ENCODE measurements at places on chromosomes 3 and 15.

DNA sequence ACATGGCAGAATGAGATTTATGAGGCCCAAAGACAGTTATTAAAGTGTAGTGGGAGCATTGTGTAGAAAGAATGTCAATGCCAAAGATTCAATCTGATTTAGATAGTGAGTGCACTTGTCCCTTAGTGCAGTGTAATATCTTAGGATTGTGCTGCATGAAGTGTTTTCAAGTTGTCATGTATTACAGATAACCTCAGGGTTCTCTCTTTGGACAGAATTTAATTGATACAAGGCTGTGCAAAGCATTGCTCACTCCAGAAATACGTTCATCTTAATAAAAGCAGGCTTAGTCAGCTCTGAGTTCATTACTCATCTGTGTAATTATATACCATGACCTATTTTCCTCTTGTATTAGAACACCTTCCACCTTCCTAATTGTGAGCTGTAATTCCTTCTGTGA, 16.0 kb upstream of the GPR171 start:
- no peak for DNase-seq

- DNase-seq: peak; percentile 53
Measured at GRCh38 chr3:189142527-189142926, 29.2 kb upstream of the TPRG1 start.

DNA sequence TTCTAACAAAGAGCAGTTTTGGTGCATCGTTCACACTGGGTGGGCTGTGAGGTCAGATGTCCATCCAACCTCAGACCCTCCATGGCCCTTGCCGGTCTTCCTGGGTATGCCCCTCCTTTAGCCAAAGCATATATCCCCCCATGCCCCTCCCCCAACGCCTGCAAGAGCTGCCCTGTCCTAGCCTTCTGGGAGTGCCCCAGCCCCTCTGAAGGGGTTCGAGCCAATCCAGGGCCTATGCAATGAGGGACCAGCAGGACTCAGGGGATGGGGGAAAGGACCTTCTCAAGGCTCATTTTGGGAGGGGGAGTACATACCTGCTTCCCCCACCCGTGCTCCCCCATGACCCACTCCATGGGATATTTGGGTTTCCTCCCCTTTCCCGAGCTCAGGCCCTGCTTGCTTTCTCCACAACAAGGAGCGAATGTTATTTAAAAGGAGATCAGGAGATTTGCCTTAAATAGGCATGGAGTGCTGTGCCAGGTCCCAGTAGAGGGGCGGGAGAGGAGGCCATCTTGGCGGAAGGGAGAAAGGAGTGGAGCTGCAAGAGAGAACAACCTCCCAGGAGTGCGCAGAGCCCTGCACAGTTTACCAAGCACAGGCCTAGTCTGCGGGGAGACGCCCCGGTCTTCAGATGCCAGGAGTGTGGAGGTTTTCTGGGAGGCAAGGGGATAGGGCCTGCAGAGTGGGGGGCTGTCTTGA, 18.2 kb downstream of the PIF1 start:
- DNase-seq: no peak

GRCh38 chr3:114857299-114857701, 289.8 kb downstream of the ZBTB20 start:
- no peak for DNase-seq

GRCh38 chr3:169387751-169388696, 275.5 kb downstream of the MECOM start:
- no peak for DNase-seq

- no peak for DNase-seq
Measured at GRCh38 chr15:48647962-48648361, 2.5 kb upstream of the FBN1 start.

DNA sequence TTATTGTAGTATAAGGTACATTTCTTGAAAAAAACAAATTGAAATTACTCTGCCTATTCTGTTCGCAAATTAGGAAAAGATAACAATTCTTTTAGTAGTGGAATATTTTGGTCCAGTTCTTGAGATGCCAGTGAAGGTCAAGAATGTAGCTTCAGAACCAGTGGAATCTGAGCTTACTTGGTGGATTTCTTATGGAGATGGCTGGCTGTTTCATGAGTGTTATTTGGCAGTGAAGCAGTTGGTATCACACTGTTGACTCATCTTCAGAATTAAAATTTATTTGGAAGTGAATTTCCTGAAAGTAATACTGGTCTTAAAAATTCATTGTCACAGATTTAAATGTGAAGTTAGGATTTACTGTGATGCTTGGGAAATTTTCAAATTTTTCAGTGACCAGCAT, 19.1 kb downstream of the RNF13 start:
- DNase-seq: no peak

All from activated gamma-delta T cell treated with Interleukin-2 at 50 U/mL for 16 hours (primary cell).